ENCODE measurements at places on chromosomes 4 and X. TPM values are rescaled to one million over a fixed set of nuclear protein-coding genes. Genes with fewer than 3 reads are reported as not detected.

TRIM75 gene
- total RNA-seq, result not detected

C4orf36 gene
- total RNA-seq, result not detected

GRCh38 chrX:110852180-110852579, 56.6 kb upstream of the CHRDL1 start:
- peak; percentile 28 for DNase-seq

- no peak for DNase-seq
These were observed 90.9 kb downstream of the EGF start for GRCh38 chr4:110003401-110004187.

DNA sequence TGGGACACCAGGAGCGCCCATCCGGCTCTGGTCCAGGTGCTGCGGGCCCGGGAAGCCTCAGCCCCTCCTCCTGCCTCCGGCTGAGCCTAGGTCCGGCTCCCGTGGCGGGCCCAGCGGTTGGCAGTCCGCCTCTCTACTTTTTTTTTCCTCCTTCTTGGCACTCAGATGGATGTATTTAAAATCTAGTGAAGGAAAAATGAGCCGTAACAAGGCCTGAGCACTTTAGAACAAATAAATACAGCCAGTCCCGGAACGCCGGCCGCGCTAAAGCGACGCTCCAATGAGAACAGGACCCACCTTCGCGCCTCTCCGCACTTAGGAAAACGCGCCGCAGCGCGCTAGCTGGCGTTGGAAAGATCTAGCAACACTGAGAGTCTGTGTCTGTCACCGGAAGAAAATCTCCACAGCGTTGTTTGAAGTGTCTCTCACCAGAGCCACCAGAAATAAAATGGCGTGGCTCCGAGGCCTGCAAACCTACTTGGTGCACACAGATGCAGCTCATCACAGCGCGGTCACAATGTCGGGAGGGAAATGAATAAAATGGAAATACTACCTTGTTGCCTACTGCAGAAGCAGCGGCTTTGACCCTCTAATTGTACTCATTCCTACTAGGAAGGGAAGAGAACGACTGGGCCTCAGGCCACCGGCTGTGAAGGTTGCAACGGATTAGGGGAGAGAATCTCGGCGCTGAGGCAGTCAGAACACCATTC, 4.7 kb downstream of the NEUROG2 start:
- DNase-seq, result peak; percentile 41

DNA sequence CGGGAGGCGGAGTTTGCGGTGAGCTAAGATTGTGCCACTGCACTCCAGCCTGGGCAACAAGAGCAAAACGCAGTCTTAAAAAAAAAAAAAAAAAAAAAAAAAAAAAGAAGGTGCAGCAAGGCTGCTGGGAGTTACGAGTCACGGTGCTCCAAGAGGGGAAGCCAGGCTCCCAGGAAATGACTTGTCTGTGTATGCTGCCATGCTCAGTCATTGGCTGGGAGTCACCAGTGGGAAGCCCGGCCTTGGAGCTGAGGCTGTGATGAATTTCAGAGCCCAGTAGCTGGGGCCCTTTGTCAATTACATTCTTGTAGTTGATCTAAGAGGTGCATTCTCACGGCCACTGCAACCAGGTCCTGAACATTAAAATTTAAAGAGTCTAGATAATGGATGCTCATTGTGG, 1105.1 kb upstream of the TENM3 start:
- no peak for DNase-seq

DNA sequence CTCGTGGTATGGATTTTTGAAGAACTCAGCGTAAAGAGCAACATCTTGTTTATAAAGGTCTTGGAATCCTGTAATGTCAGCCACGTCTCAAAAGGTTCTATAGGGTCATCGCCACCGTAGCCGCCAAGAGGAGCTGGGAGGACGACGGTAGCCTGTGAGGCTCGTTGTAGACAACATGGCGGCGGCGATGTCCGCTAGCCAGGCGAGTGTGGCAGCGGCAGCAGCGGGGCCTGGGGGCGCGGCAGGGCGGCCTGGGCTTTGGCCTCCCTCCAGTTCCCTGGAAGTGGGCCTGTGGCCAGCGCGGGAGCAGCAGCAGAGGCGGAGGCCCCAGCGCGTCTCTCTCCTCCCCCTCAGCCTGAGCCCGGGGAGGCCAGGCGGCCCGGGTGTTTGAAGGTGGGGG, 143.5 kb upstream of the PBDC1 start:
- DNase-seq, result no peak

DNA sequence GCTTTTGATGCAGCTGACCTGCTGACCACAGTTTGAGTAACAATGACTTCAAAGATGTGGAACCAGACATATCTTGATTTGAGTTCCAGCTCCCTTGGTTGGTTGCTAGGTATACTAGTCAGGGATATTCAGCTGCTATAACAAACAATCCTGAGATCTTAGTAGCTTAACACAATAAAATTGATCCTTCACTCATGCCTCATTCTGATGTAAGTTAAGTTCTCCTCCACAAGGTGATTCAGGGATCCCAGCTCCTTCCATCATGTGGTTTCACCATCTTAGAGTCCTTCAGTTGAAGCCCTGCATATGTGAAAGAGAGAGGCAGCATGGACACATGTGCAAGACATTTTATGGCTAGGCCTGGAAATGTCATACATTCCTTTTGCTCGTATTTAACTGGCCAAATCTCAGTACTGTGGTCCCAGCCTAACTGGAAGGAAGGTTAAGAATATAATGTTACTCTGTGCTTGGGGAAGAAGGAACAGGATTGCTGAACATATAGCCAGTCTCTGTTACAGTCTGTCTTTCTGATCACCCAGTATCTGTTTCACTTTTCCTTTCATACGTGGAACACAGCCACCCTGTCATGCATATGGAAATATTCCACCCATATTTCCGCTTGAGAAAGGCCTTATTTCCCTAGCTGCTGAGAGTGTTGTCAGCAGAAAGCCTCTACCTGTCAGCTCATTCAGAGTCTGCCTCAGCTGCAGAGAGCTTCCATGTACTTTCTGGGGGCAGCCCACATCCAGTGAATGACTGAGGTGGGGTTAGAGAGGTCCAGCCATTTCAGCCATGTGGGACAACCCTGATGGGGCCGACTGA, 7.1 kb downstream of the SMIM9 start:
- no peak for DNase-seq

- DNase-seq, result no peak
These were observed 7.5 kb downstream of the STOX2 start for GRCh38 chr4:183912585-183912984.

GRCh38 chr4:15035159-15035558, 32.9 kb downstream of the CPEB2 start:
- DNase-seq, result peak; percentile 14

- peak; percentile 52 for DNase-seq
These were observed 63.6 kb downstream of the STARD8 start for GRCh38 chrX:68710870-68711576.

DNA sequence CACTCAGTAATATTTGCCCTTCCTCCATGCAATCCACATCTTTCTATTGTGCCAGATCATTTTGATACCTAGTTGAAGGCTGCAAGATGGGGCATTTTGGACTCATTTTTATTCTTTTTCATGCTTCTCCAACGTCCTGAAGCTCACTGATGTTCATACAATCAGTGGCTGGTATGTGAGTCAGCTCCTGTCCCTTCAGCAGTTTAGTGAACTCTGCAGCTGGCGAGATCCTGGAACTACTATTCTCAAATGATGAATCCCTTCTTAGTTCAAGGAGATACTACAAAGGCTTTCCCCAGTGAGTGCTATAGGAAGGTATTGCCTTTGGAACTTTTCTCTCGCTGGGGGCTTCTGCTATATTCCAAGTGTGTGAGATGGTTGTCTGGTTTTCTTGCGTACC, 9.6 kb upstream of the CCDC149 start:
- no peak for DNase-seq

DNA sequence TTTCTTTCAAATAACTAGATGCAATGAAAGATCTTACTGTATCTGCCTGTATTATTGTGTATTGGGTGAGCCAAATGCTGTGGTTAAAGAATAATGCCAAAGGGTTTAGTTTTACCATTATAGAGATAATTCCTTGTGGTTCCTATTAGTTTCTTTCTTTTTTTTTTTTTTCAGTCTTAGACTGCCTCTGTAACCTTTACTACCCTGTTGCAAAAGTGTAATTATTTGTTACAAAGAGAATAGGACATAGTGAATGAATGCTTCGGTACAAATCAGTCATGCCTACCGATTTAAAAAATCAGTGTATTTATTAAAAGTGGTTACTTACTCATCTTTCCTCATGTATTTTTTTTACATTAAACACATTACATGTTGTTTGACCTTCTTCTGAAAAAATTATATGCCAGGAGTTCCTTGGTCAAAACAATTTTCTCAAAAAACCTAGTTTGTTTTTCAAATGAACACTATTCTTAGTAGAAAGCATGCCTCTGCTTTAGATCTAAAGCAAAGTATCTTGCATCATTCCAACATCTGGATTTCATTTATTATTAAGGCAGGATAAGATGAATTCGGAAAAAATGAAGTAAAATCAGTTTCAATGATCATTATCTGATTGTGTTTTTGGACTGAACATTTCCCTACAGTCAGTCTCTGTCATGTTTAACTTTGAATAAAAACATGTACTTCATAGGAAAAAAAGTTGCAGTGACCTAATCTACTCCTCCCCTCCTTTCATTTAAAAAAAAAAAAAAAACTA, 21.2 kb upstream of the SYNPO2 start:
- no peak for DNase-seq

GRCh38 chrX:51759055-51759839, 16.0 kb downstream of the GSPT2 start:
- no peak for DNase-seq

GRCh38 chrX:41589634-41590270, 99.0 kb upstream of the GPR34 start:
- DNase-seq, result no peak

GRCh38 chr4:78291277-78291676, 234.2 kb downstream of the FRAS1 start:
- DNase-seq, result no peak
